ENCODE measurements at places on chromosomes 11 and 22. TPM values are rescaled to one million over a fixed set of nuclear protein-coding genes. Genes with fewer than 3 reads are reported as not detected.

- DNase-seq = no peak
Measured at GRCh38 chr11:61555051-61555969, 25.6 kb downstream of the SYT7 start.

DNA sequence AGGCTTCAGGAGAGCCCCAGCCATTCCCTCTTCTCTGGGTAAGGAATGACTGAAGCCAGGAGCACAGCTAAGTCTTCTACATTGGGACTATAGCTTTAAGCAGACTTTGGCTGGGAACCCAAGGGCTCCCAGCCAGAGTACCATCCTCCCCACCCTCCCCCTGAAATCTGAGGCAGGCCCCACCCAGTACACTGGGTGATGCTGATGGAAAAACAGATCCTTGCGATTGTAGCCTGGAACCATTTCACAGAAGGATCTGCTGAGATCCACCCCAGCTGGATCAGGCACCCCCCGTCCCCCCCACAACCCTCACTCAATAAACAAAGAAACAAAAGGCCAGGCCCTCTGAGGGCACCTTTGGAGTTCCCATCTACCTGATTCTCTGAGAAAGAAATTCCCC is 39.8 kb downstream of the IL18BP start:
- peak; percentile 70 for DNase-seq

- DNase-seq = no peak
Measured at GRCh38 chr11:5737091-5737490, 843 bp downstream of the OR56B1 start.

The RGL4 gene
- total RNA-seq = not detected

DNA sequence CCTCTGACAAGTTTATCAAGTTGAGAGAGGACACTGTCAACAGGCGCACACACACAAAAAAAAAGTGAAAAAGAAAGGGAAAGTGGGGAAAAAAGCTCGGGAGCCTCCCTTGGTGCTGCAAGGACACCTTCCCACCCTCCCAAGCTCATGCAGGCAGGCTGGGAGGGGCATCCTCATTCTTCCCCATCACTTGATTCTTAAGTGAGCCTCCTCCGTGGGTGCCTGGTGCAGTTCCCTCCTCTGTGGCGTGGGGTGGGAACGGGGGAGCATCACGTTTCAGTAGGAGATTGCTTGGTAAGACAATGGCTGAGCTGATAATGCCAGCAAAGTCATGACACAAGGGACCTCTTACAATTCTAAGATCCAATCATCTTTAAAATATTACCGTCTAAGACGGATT is 108.8 kb downstream of the NXPE2 start:
- DNase-seq = no peak

DNA sequence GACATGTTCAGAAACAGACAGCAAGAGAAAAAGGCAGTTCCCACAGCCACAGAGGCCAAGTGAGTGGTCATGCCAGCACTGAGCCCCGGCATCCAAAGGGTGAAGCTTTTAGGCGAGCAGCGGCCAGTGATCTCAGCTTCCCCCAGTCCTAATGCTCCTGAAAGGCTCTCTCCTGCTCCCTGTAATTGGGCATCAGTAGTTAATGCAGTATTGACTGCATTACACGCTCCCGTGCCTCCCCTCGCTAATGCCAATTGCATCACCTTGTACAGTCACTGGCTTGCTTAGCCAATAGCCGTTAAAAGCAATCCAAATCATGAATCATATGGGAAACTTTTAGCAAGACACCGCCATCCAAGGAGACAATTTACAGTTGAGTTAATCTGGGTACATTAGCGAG is 4.9 kb downstream of the LMO1 start:
- DNase-seq = no peak

The RCE1 gene
- total RNA-seq = 6.2 TPM

- DNase-seq = peak; percentile 64
Measured at GRCh38 chr11:118792570-118793124, 1.7 kb upstream of the DDX6 start.

- DNase-seq = no peak
Measured at GRCh38 chr11:86103808-86104207, 34.9 kb upstream of the PICALM start.

DNA sequence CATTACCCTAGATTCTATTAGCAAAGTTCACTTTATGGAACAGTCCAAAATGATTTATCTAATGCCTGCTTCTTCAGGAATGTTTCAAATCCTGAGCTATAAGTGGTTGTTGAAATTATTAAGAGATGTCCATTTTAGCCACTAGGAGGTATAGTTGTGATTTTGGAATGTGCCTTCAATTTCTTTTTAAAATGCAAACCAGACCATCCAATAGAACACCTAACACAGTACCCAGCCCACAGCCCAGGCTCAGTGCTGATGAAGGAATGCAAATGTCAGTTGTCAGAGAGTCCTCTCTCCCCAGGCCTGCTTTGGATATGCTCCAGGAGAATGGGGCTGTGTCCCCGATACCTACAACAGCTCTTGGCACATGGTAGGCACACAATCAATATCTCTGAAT is 85.8 kb upstream of the E2F8 start:
- no peak for DNase-seq

- DNase-seq = no peak
Measured at GRCh38 chr22:21041937-21042336, 3.8 kb upstream of the LRRC74B start.

The KRTAP5-2 gene
- total RNA-seq = not detected

DNA sequence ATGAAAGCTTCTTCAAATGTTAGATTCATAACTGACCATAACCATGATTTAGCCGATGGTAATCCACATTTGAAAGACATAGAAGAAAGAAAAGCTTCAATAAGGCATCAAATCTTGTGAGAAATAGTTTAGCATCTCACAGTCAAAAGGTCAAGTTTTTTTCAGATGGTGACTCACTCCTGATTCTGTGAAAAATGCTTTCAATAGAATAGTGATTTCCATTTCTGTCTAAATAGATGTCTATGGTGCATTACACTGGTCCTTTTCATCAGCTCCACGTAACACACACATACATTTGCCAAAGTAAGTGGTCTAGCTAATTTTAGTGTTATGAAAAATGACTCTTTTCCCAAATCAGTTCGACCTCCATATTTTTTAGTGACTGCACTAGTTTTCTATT is 139.2 kb downstream of the LRRC4C start:
- no peak for DNase-seq

GRCh38 chr11:1567052-1567720 is 4.9 kb downstream of the DUSP8 start:
- no peak for DNase-seq

- DNase-seq = no peak
Measured at GRCh38 chr11:105609341-105609781, 512 bp upstream of the GRIA4 start.

DNA sequence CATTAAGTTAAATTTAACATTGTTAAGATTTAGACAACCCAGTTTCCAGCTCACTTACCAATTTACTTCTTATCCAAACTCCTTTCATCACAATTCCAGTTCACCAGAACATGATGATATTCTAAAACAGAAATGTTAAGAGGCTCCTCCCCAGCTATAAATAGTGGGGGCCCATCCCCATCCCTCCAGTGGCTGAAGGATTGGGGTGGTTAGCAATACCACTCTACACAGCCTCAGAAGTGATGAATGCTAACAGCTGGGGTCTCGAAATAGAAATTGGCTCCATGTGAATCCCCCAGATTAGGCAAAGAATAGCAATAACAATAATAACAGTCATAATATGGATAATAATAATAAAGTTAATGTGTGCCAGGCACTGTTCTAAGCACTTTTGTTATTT is 97.9 kb upstream of the NCAM1 start:
- DNase-seq = no peak

- no peak for DNase-seq
Measured at GRCh38 chr11:83836883-83837654, 550.9 kb upstream of the CCDC90B start.

The CDKN1C gene
- total RNA-seq = 37.7 TPM

GRCh38 chr11:9613830-9614762 is 40.6 kb downstream of the WEE1 start:
- DNase-seq = peak; percentile 92

- DNase-seq = peak; percentile 47
Measured at GRCh38 chr11:78022397-78023396, at the start of gene KCTD14. Gene KCTD14, minus strand, starts transcription at chr11:78023276. Its CDS starts 27 bp downstream, at chr11:78023249.

The CARD18 gene
- total RNA-seq = 0.81 TPM

DNA sequence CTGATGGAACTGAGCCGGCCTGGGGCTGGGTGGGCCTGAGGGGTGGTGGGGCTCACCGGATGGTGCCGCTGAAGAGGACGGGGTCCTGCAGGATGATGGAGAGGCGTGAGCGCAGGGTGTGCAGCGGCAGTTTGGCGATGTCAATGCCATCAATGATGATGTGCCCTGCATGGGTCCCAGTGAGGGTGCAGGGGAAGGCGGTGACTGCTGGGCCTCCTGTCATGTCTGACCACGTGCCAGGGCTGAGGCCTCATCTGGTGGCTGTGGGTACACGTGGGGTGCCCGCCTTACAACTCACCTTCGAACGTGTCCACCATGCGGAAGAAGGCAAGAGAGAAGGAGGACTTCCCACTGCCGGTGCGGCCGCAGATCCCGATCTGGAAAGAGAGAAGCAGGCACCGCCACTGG is 7.1 kb upstream of the KCNJ11 start:
- no peak for DNase-seq

GRCh38 chr11:7512525-7513233 is 1.1 kb upstream of the PPFIBP2 start:
- DNase-seq = peak; percentile 91

The VPS11 gene
- total RNA-seq = 19.8 TPM

DNA sequence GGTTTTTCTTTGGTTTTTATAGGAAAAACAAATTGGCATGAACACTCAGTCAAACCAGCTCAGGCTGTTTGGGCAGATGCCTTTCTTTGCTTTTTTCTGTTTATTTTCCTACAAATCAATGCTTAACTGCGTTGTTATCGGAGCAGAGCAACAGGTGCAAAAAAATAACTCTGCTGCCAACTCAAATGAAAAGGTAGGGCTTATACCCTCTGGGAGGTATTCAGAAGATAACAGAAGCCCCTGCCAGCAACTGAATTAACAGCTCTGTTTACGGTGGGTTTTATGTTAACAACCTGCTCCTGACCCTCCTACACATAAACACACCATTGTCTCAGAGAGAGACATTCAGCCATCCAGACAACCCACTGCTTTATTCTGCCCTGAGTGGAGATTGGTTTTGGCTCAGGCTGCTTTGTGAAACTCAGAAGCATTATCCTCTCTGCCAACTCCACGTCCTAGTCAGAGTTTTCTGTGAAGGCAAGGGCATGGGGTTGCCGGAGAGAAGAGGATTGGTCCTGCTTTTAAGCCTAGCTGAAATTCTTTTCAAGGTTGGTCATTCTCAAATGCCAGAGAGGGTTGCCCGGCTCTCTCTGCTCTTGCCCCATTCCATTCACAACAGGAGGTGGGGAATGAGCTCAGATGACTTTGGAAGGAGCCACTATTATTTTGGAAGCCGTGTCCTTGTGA is 11.4 kb downstream of the EHF start:
- no peak for DNase-seq

DNA sequence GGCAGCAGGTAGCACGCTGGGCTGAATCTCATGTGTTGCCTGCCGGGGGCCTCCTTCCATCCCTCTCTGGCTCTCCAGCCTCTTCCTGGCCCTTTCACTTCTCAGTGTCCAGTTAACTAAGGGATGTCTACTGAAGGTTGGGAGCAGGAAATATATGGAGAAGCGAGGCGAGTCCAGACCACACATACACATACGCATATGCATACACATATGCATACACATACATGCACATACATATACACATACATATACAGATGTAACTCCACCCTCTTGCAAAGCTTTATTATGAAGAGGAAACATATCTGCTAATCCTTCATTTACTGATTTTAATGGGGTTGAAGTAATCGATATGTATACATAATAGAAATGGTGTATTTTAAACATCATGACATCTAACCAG is 636.1 kb upstream of the CCDC179 start:
- DNase-seq = no peak

The ARHGAP20 gene
- 0.38 TPM for total RNA-seq

The SPDYC gene
- not detected for total RNA-seq

- DNase-seq = peak; percentile 72
Measured at GRCh38 chr11:115745610-115746512, 241.6 kb upstream of the CADM1 start.

DNA sequence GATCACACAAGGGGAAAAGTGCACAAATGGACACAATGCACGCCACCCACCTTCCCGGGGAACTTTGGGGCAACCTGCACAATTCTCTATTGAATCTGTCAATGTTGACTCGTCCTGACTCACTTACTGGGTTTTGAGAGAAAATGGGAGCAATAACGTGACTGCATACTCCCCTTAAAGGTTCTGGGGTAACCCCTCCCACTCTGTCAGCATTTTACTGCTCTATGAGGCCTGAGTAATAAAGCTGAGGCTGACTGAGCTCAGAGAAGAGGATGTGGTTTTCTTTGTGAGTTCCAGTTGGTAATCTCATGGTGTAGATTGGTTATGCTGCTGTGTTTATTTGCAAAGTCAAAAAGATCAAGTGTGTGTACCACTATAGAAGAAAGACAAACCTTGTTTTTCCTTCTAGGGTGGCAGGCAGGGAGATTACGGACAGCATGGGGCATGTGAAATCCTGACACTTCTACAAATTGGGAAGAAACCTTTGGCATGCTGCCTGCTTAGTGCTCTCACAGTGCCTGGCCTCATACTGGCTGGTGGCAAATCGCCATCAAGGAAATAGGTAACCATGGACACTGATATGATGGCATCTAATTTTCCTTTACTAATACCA is 16.1 kb upstream of the APOA1 start:
- DNase-seq = no peak

GRCh38 chr22:45883811-45884170 is 93.2 kb downstream of the WNT7B start:
- DNase-seq = peak; percentile 23

The SLC22A8 gene
- not detected for total RNA-seq

GRCh38 chr11:60625262-60625661 is 74.2 kb upstream of the MS4A8 start:
- no peak for DNase-seq

- DNase-seq = no peak
Measured at GRCh38 chr11:66477263-66478201, 2.7 kb upstream of the DPP3 start.

The C11orf87 gene
- 0.03 TPM for total RNA-seq

DNA sequence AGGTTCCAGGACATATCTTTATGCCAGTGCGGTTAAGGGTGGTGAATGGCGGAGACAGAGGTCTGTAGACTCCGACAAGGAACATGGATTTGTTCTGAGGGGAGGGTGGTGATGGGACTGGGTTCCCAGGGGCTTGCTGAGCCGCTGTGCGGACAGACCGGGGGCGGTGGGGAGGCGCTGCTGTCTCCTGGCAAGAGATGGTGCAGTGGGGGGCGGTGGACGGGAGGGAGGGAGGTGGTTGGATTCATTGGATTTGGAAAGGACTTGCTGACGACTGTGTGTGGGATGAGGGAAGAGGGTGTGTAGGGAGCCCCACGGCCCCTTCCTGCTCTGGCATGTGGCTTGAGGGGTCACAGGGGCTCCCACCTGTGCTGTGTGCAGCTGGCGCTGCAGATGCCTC is 43.2 kb downstream of the FLRT1 start:
- no peak for DNase-seq

GRCh38 chr11:130781931-130782330 is 134.3 kb downstream of the SNX19 start:
- DNase-seq = no peak

The FOXR1 gene
- total RNA-seq = not detected

Measured in Right ventricle myocardium superior (tissue), 1 donor.